ENCODE measurements at places on chromosomes 2 and 18. TPM values are rescaled to one million over a fixed set of nuclear protein-coding genes. Genes with fewer than 3 reads are reported as not detected.
A peak's percentile ranks its signal among the peaks of the same experiment; 100 is the strongest.

- no peaks in the 10 kb centered on the region for H3K4me1 ChIP-seq
- DNase-seq: no peak
- no peaks in the 10 kb centered on the region for H3K27me3 ChIP-seq
- peaks cover 8% of the 10 kb centered on the region for H3K36me3 ChIP-seq
- H3K27ac ChIP-seq: no peak overlapping the region
Measured at GRCh38 chr2:20818820-20819219, 4.1 kb downstream of the LDAH start.

DNA sequence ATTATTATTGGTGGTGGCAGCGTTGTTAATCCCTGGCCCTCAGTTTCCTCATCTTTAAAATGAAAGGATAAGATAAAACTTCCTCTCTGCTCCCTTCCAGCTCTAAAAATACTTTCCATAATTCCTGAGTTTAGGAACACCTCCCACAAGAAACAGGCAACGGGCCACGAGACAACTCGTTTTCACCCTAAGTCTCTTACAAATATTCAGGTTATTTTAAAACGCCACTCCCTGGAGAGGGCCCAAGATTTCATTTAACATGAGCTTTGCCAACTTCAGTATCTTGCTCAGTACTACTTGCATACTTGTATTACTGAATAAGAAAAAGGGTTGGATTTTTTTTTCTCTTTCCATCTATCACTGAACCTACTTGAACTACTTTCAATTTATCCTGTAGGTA lies 611.1 kb upstream of the FANCL start:
- no peak overlapping the region for H3K27ac ChIP-seq
- H3K27me3 ChIP-seq: no peaks in the 10 kb centered on the region
- no peak overlapping the region for H3K4me3 ChIP-seq
- H3K4me1 ChIP-seq: no peaks in the 10 kb centered on the region

The PIGN gene
- polyA plus RNA-seq: 6.1 TPM

GRCh38 chr18:44238454-44238853 lies 442.2 kb upstream of the SETBP1 start:
- no peaks in the 10 kb centered on the region for H3K27me3 ChIP-seq
- no peaks in the 10 kb centered on the region for H3K4me1 ChIP-seq
- no peaks in the 10 kb centered on the region for H3K36me3 ChIP-seq
- peak overlapping the region; percentile 11 for H3K27ac ChIP-seq

The CFAP53 gene
- polyA plus RNA-seq: 1.6 TPM

The FOXI3 gene
- 0.02 TPM for polyA plus RNA-seq

- H3K4me3 ChIP-seq: no peak overlapping the region
- H3K27ac ChIP-seq: no peak overlapping the region
- no peak for DNase-seq
- H3K36me3 ChIP-seq: no peaks in the 10 kb centered on the region
Measured at GRCh38 chr2:151919786-151920185, 91.6 kb upstream of the ARL5A start.

- H3K36me3 ChIP-seq: no peaks in the 10 kb centered on the region
- no peaks in the 10 kb centered on the region for H3K27me3 ChIP-seq
- H3K27ac ChIP-seq: no peak overlapping the region
- no peak overlapping the region for H3K4me3 ChIP-seq
- DNase-seq: no peak
Measured at GRCh38 chr2:206804326-206804725, 38.9 kb downstream of the FASTKD2 start.

The TIMM21 gene
- 27.6 TPM for polyA plus RNA-seq

- no peaks in the 10 kb centered on the region for H3K27me3 ChIP-seq
- H3K4me1 ChIP-seq: peaks cover 15% of the 10 kb centered on the region
- H3K27ac ChIP-seq: peak overlapping the region; percentile 55
- H3K4me3 ChIP-seq: peak overlapping the region; percentile 81
- peak; percentile 61 for DNase-seq
Measured at GRCh38 chr2:239399921-239400595, 762 bp downstream of the HDAC4 start.

DNA sequence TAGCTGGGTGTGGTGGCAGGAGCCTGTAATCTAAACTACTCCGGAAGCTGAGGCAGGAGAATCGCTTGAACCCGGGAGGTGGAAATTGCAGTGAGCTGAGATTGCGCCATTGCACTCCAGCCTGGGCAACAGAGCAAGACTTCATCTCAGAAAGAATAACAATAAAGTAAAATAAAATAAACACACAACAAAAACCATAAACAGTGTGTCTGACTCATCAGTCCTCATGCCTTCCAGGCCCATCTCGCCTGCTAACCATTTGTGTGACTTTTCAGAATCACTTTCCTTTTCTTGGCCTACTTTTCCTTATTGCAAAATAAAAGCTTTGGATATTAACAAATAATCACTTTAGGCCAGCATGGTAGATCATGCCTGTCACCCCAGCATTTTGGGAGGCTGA lies 42.0 kb upstream of the ASXL2 start:
- no peak for DNase-seq
- H3K4me1 ChIP-seq: no peaks in the 10 kb centered on the region
- no peak overlapping the region for H3K4me3 ChIP-seq
- no peaks in the 10 kb centered on the region for H3K27me3 ChIP-seq
- H3K36me3 ChIP-seq: no peaks in the 10 kb centered on the region
- no peak overlapping the region for H3K27ac ChIP-seq

DNA sequence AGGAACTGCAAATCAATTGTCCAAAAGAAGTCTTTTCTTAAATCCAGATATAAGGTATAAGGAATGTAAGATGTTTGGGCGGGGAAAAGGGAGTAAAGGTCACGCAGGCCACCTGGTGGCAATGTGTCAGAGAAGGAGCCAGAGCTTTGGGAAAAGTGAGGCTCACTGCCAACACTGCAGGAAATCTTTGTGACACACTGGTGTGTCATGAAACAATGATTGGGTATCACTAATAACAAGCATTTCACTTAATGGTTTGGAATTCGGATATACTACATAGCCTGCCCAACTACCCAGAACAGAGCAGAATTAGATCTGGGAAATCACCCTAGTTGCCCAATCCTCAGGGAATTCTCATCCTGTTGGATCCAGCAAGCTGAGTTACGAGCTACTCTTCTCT lies 61.0 kb downstream of the RBMS1 start:
- peaks cover 13% of the 10 kb centered on the region for H3K36me3 ChIP-seq
- H3K27me3 ChIP-seq: no peaks in the 10 kb centered on the region
- H3K27ac ChIP-seq: no peak overlapping the region
- no peak for DNase-seq

DNA sequence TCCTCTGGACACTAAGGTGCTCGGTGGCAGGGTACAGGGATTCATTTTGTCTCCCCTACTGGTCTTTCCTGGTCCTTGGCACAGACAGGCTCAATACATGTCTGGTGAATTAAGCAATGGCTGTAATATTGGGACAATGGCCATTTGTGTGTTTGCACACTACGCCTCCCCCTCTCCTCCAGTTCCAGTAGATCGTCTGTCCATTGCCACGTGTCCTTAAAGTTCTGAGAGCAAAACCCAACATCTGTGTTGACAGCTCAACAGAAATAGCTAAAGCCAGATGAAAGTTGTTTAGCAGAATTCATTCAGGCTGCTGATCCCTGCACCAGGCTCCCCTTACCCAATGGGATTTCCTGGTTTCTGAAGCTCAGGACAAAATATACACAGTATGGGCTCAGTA lies 9.0 kb upstream of the FABP1 start:
- no peaks in the 10 kb centered on the region for H3K27me3 ChIP-seq
- DNase-seq: no peak
- no peaks in the 10 kb centered on the region for H3K36me3 ChIP-seq
- no peak overlapping the region for H3K4me3 ChIP-seq

DNA sequence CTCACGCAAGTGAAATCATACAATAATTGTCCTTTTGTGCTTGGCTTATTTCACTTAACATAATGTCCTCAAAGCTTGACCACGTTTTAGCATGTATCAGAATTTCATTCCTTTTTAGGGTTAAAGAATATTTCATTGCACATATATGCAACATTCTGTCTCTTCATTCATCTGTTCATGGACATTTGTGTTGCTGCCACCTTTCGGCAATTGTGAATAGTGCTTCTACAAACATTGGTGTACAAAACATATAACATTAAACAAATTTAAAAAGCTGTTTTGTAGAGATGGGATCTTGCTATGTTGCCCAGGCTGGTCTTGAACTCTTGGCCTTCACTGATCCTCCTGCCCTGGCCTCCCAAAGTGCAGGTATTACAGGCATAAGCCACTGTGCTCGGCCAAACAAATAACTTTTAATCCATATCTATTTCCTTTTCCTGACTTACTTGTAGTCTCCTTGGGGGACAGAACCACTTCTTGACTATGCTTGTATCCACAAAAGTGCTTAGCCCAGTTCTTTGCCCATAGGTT lies 209.3 kb downstream of the SLC4A3 start:
- H3K27me3 ChIP-seq: no peaks in the 10 kb centered on the region
- no peak for DNase-seq
- no peaks in the 10 kb centered on the region for H3K36me3 ChIP-seq
- no peak overlapping the region for H3K27ac ChIP-seq

DNA sequence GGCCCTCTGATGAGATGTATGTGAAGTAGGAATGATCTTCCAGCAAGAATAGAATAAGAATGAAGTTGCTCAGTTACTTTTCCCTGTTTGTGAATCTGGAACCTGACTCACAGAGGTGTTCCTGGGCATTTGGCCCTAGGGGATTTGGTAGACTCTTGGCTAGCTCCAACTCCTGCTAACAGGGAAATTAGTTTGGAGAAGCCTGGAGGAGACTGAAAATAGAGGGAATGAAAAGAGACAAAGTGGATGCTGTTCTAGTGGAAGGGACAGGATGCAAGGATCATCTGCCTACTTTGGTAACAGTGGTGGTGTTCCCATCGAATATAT lies 19.6 kb downstream of the TMEM17 start:
- H3K27ac ChIP-seq: peak overlapping the region; percentile 80
- peaks cover 7% of the 10 kb centered on the region for H3K4me1 ChIP-seq
- H3K36me3 ChIP-seq: no peaks in the 10 kb centered on the region
- no peaks in the 10 kb centered on the region for H3K27me3 ChIP-seq

GRCh38 chr2:183505911-183506310 lies 381.7 kb downstream of the NUP35 start:
- no peaks in the 10 kb centered on the region for H3K27me3 ChIP-seq
- no peak overlapping the region for H3K4me3 ChIP-seq
- no peaks in the 10 kb centered on the region for H3K36me3 ChIP-seq

The SLC4A5 gene
- 1.1 TPM for polyA plus RNA-seq

- H3K27me3 ChIP-seq: no peaks in the 10 kb centered on the region
- no peaks in the 10 kb centered on the region for H3K4me1 ChIP-seq
- H3K4me3 ChIP-seq: no peak overlapping the region
- H3K36me3 ChIP-seq: no peaks in the 10 kb centered on the region
Measured at GRCh38 chr18:31197676-31198075, 35.0 kb upstream of the DSC1 start.

The MYO3B gene
- not detected for polyA plus RNA-seq

The VWC2L gene
- not detected for polyA plus RNA-seq

GRCh38 chr18:32695534-32695933 lies 77.3 kb downstream of the KLHL14 start:
- no peak overlapping the region for H3K4me3 ChIP-seq
- no peak for DNase-seq
- no peaks in the 10 kb centered on the region for H3K36me3 ChIP-seq

DNA sequence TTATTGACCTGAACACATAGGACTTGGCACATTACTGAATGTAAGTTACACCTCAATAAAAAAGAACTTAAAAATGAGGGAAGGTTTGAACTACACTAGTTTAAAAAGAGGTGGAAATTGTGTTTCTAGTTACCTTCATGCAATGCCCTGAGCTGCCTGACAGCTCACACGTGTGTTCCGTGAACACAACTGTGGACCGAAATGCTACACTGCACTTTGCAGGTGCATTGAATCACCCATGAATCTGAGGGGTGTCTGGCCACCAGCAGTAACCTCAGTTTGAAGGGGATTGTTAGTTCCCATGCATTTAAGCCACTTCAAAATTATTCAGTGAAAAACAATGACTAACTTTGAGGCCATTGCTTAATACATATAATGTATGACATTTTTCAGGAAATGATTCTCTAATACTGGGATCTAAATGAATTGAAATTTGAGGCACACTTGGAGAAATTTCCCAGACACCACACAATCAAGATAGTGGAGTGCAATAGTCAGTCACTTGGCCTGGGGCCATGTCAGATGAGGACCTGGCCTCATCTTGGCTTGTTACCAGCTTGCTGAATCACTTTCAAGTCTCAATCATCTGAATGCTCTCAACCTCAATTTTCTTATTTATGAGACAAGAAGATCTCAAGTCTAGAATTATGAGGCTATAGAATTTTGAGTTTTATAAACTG lies 59.3 kb downstream of the MYL12B start:
- H3K27ac ChIP-seq: peak overlapping the region; percentile 77
- no peaks in the 10 kb centered on the region for H3K27me3 ChIP-seq
- H3K4me1 ChIP-seq: peaks cover 37% of the 10 kb centered on the region
- peak; percentile 47 for DNase-seq

The IL36B gene
- polyA plus RNA-seq: not detected

DNA sequence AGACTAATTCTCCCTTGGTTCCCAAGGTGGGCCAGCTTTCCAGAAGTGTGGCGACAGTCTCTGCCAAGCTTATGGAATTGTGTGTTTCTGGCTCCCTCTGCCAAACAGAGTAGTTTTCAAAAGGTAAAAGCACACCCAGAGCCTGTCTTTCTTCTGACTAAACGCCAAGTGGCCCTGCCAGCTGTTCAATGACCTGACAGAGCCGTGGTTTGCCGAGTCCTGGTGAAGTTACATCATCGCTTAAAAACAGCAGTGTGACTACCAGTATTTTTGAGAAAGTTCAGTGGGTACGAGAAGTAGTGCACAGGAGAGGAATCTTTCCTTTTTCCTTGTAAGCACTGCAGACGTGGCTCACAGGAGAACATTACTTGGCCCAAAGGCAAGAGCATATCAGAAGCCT lies 1.9 kb downstream of the PER2 start:
- H3K4me3 ChIP-seq: no peak overlapping the region
- H3K4me1 ChIP-seq: peaks cover 15% of the 10 kb centered on the region
- no peaks in the 10 kb centered on the region for H3K27me3 ChIP-seq
- peak overlapping the region; percentile 67 for H3K27ac ChIP-seq

The MALL gene
- 5.2 TPM for polyA plus RNA-seq

GRCh38 chr18:23137788-23138216 lies 2.5 kb downstream of the CABLES1 start:
- H3K4me3 ChIP-seq: no peak overlapping the region
- H3K36me3 ChIP-seq: no peaks in the 10 kb centered on the region
- H3K27me3 ChIP-seq: no peaks in the 10 kb centered on the region
- no peak overlapping the region for H3K27ac ChIP-seq

The CXCR4 gene
- polyA plus RNA-seq: 1.3 TPM

The ALPP gene
- not detected for polyA plus RNA-seq

DNA sequence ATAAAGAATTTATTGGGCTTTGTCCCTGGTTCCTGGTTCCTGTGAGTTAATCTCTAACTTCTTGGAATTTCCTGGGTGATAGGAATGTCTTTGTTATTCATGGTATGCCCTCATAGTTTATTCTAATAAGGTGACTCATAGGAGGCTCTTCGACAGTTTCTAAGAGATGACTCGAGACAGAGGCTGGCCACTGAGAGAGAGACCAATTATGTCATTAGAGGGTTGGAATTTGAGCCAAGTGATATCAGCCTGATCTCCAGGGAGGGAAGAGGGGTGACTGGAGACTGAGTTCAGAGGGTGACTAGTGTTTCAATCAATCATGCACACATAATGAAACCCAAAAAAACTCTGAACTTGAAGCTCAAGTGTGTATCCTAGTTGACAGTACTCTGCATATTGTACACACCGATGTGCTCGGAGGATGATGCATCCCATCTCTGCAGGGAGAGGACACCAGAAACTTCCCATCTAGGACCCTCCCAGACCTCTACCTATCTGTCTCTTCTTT lies 185.7 kb downstream of the MTCL1 start:
- no peaks in the 10 kb centered on the region for H3K27me3 ChIP-seq
- no peak overlapping the region for H3K4me3 ChIP-seq
- peak overlapping the region; percentile 80 for H3K27ac ChIP-seq
- peaks cover 10% of the 10 kb centered on the region for H3K4me1 ChIP-seq

The NFU1 gene
- 22.2 TPM for polyA plus RNA-seq
